ENCODE measurements at places on chromosomes 3 and 15. TPM values are rescaled to one million over a fixed set of nuclear protein-coding genes. Genes with fewer than 3 reads are reported as not detected.

Gene FOXP1
- total RNA-seq, result 9.4 TPM

Gene ECE2
- not detected for total RNA-seq

Gene CCR9
- total RNA-seq, result not detected

Gene BCHE
- 1.1 TPM for total RNA-seq

Gene AGBL1
- not detected for total RNA-seq

Gene EID1
- total RNA-seq, result 131 TPM

Gene NR2E3
- 0.18 TPM for total RNA-seq

Gene KBTBD13
- total RNA-seq, result 0.02 TPM

Gene SIDT1
- total RNA-seq, result 0.19 TPM

Gene CP
- 6.5 TPM for total RNA-seq

Measured in A549 treated with DMSO at 1 μM for 4 hours (cell line).